ENCODE measurements at places on chromosomes 3 and 15. TPM values are rescaled to one million over a fixed set of nuclear protein-coding genes. Genes with fewer than 3 reads are reported as not detected.

DNA sequence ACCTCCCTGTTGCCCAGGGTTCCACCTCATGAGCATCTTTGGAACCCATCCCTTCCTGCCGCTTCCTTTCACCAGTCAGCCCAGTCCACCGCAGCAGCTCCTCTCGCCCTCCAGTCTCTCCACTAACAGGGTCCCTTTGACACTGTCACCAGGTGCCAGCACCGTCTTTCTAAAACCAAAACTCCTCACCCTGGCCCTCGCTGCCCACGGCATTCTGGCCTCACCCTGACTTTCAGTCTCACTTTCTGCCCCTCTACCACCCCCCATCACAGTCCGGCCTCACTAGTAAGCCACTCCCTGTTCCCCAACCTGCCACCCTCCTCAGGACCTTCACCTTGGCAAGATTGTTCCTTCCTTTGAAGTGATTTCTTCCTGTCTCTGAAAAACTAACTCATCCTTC lies 4.2 kb downstream of the PPCDC start:
- H3K27ac ChIP-seq: no peak overlapping the region
- no peak for DNase-seq
- H3K36me3 ChIP-seq: peaks cover 12% of the 10 kb centered on the region
- H3K4me3 ChIP-seq: no peak overlapping the region

GRCh38 chr3:128515967-128516366 lies 23.0 kb upstream of the GATA2 start:
- no peak for DNase-seq
- no peak overlapping the region for H3K4me3 ChIP-seq
- no peaks in the 10 kb centered on the region for H3K36me3 ChIP-seq

DNA sequence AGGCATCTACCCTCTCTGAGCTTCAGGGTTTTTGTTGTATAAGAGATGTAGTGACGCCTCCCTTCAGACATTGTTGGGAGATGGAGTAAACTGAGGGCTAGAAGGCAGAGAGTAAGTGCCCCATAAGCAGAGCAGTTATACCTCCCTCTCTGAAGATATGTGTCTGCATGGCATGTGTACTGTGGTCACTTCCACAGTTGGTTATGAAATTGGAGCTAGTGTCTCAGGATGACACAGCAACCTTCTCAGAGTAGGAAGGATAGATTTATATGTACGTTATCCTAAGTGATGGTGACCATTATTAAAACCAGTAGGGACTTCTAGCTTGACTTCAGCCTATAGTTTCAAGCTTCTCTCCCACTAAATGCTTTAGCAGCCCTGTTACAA lies 17.9 kb downstream of the PXK start:
- no peaks in the 10 kb centered on the region for H3K27me3 ChIP-seq
- H3K36me3 ChIP-seq: no peaks in the 10 kb centered on the region
- DNase-seq: no peak
- H3K27ac ChIP-seq: no peak overlapping the region
- peaks cover 10% of the 10 kb centered on the region for H3K4me1 ChIP-seq

- H3K4me1 ChIP-seq: peaks cover 13% of the 10 kb centered on the region
- no peak overlapping the region for H3K27ac ChIP-seq
- DNase-seq: no peak
These were observed 1.6 kb downstream of the DNAJC13 start for GRCh38 chr3:132418916-132419315.

Gene PIGBOS1
- 15.3 TPM for total RNA-seq

DNA sequence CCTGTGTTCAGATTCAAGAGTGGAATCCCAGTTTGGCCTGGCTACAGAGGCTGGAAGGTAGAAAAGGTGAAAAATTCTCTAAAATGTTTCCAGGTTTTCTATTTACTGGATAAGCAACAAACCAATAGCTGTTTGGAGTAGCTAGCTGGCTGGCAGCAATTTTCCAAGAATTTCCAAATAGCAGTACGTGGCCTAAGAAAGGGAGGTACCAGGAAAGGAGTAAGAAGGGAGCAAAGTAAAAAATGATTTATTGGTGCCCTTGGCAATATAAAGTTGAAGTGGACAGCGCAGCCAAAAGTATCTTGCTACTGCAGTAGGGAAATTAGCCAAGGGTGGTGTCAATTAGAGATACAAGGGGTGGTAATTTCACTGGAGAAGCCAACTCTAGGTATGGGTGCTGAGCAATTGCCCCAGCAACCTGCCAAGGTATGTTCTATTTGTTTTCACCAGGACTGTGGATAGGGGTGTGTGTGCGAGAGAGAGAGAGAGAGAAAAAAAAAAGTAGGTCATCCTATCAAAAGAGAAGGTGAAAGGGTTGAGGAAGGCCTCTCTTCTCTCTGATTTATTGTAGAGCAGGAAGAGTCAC lies 40.8 kb upstream of the THBS1 start:
- no peak for DNase-seq
- H3K27ac ChIP-seq: no peak overlapping the region
- H3K27me3 ChIP-seq: no peaks in the 10 kb centered on the region
- no peaks in the 10 kb centered on the region for H3K36me3 ChIP-seq
- H3K4me3 ChIP-seq: no peak overlapping the region
- no peaks in the 10 kb centered on the region for H3K4me1 ChIP-seq

- H3K27ac ChIP-seq: no peak overlapping the region
- no peak for DNase-seq
- H3K36me3 ChIP-seq: no peaks in the 10 kb centered on the region
- H3K4me1 ChIP-seq: peaks cover 25% of the 10 kb centered on the region
- no peaks in the 10 kb centered on the region for H3K27me3 ChIP-seq
These were observed 108.5 kb downstream of the CYP19A1 start for GRCh38 chr15:51229907-51230330.

DNA sequence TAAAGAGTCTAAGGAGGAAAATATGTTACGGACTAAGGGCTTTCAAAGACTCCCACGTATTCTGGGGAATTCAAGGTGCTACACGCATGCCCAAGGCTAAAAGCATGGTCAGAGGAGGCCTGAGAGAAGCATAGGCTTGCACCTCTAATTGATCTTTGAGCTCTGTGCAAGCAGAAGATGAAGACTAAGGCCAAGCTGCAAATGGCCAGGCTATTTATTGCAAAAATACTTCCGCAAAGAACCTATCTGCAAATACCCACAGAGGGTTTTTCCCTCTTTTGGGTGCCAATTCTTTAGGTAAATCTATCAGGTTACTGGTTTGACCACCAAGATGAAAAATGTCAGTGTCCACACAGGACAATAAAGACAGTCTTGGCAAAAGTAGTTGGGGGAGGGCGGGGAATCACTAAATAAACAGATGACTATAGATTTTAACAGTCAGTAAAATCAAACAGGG lies 119.5 kb downstream of the STAG1 start:
- H3K4me3 ChIP-seq: no peak overlapping the region
- H3K4me1 ChIP-seq: peaks cover 31% of the 10 kb centered on the region
- H3K27ac ChIP-seq: no peak overlapping the region
- no peak for DNase-seq
- no peaks in the 10 kb centered on the region for H3K27me3 ChIP-seq
- no peaks in the 10 kb centered on the region for H3K36me3 ChIP-seq

Gene CPN2
- not detected for total RNA-seq

Gene BMF
- 1.0 TPM for total RNA-seq
